Posterior vena cava (tissue), 2 donors: ENCODE measurements at places on chromosomes 4 and X.

DNA sequence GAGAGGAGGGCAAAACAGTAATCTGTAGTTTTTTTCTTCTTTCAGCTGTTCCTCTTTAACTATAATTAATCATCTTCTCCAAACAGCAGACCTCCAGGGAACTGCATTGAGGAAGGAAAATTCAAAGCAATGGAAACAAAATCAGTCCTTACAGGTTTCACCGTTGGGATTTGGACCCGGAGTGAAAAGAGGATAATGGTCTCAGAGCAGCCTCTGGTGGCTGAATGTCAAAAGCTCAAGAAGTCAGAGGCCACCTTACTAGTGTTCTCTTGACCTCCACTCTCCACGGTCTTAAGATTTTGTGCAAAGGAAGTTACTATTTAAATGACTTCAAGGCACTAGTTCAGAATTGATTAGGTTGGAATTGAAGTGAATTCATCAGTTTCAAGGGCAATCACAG lies 16.0 kb upstream of the MID1 start:
- DNase-seq, result no peak

- no peak for DNase-seq
These were observed 60.4 kb downstream of the SLC10A6 start for GRCh38 chr4:86788826-86789225.

GRCh38 chrX:132331532-132331931 lies 112.3 kb upstream of the RAP2C start:
- DNase-seq, result no peak

DNA sequence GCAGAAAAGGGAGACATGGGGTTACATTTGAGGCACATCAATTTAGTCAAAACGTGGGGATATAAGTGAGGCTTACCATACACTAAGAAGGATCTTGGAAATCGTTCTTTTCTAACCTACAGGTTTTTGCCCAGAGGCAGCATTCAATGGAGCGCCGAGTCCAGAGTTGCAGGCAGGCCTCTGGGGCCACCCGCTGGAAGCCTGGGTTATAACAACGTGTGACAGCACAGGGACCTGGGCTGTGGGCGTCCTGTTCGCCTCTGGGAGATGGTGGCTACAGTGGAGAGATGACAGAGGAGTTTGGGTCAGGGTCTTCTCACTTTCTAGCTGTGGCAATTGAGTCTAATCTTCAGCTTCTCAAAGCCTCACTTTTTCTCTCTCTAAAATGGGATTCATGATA lies 53.9 kb downstream of the ENPP6 start:
- no peak for DNase-seq

- DNase-seq, result no peak
These were observed 26.3 kb downstream of the AFF1 start for GRCh38 chr4:86961116-86961515.

DNA sequence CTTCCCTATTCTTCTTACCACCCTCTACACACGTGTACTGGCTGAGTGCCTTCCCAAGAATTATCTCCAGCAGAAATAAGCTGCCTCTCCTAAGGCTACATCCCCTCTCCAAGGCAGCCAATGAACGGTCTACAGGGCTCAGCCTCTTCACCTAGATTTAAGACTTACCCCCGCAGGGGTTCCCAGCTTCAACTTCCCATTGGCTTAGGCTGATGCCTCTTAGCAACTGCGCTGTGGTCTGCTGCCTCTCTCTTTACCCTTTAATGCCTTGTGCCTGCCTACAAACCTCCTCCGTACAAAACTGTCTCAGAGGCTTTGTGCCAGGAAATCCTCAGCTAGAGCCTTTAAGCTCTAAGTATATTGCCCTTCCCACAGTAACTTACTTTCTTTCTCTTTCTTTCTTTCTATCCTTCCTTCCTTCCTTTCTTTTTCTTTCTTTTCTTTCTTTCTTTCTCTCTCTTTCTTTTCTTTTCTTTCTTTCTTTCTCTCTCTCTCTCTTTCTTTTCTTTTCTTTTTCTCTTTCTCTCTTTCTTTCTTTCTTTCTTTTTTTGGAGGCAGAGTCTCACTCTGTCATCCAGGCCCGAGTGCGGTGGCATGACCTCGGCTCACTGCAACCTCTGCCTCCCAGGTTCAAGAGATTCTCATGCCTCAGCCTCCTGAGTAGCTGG lies 15.1 kb upstream of the PIGA start:
- DNase-seq, result no peak

- DNase-seq, result no peak
These were observed 81.6 kb downstream of the GPAT3 start for GRCh38 chr4:83617371-83618035.

DNA sequence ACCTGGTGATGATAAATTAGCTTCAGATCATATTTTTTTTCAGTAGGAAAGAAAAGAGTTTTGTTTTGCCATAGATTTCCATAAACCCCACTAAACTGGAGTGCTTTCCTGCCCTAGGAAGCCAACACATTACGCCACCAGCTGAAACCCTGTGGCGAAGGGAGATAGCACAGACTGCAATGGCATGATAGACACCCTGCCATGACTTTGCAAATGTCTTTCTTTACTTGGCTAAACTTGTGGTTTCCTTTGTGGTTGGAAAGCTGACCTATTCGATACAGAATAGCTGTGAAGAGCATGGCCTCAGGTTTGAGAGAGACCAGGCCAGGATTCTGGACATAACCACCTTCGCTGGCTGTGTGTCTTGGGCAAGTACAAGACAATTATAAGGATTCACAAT lies 19.1 kb downstream of the MFAP3L start:
- DNase-seq, result no peak

GRCh38 chr4:8319731-8320385 lies 50.3 kb downstream of the HTRA3 start:
- DNase-seq, result peak; percentile 83

DNA sequence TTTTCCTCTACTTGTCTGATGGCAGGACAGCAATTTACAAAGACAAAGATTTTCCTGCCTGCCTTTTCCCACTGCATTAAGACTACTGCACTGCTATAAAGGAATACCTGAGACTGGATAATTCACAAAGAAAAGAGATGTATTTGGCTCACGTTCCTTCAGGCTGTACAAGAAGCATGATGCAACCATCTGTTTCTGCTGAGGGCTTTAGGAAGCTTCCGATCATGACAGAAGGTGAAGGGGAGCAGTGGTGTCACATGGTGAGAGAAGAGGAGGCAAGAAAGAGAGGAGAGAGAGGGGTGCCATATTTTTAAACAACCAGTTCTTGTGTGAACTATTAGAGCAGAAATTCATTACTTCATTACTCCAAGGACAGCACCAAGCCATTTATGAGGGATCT lies 617.1 kb upstream of the HTR2C start:
- no peak for DNase-seq

- no peak for DNase-seq
These were observed 791.3 kb downstream of the RAB28 start for GRCh38 chr4:12692815-12693214.

DNA sequence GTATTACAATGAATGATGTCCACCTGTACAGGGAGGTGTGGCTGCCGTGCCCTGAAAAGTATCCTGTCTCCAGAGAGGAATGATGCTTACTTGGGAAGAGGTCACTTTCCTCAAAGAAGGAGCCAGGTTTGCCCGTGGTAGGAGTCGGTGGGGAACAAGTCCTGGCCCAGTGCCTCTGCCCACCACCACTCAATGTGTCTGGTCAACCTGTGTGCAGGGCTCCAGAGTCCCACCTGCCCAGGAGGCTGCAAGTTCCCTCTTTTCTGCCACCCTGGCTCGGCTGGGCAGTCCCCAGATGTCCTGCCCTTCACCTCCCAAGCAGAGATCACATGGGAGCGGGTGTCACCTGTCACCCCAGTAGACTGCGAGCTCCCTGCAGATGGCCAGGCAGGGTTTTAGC lies 75.4 kb upstream of the C4orf50 start:
- DNase-seq, result no peak

DNA sequence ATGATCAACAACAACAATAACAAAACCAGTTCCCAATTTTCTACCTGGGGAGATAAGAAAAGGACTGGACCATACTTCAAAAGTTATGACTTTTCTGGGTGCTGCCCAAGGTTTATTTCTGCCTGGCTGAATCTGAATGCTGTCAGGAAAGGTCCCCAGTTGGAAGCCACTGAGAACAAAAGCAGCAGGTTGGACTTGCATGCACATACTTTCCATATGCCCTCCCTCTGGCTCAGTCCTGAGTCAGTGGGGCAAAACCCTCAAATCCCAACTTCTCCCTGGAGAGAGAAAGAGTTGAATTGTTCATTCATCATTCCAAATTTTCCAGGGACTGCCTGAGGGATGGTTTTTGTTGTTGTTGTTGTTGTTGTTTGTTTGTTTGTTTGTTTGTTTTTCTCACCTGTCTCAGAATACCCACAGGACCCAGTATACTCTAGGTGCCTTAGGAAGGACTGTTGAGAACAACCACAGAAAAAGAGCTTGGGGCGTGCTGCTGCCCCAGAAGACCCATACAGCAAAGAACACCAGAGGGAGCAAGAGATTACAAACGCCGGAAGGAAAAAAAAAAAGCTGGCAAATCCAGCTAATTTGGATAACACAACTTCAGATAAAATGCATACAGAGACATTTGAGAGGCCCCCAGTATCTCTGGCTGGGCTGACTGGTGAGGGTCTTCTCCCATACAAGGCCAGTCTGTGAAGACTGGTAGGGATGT lies 138.9 kb upstream of the INPP4B start:
- DNase-seq, result no peak

DNA sequence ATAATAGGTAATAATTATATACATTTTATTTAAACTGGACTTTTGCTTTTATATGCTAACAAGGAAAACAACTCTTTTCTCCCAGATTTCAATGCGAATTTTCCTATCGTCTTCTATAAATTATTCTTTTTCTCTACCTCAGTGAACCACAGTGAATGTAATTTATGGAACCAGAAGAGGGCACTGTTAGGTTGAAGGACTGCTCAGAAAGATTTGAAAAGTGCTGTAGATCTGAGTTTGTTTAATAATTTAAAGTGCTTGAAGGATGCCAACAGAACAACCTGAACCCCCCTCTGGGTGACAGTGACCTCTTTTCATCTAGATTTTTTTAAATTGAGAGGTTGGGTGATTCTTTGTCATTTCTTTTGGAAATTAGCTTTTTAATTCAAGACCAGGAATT lies 54.9 kb downstream of the PHOX2B start:
- no peak for DNase-seq

DNA sequence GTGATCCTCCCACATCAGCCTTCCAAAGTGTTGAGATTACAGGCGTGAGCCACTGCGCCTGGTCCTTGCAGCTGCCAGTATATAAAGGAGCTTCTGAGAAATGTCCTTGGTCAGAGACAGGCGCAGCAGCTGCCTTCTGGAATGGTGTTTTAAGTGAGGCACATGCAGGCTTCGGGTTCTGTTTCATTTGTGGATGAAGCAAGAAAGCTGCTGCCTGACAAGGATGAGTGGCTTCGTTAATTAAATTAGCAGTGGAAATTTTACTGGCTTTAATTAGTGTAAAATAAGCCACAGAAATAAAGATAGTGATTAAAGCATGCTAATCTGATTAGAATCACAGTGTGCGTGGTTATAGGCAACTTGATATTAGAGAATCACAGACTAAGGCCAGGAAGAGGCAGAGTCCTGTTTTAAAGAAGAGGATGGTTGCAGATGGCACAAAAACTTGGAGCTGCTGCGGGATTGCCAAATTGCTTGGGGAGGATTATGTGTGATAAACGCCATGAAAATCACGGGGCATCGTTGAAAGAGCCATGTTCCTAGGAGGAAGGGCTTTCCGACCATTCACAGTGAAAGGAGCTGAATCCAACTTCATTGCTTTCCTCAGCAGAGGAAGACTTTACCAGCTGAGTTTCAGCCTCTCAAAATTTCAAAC lies 348.4 kb upstream of the FAT1 start:
- no peak for DNase-seq

GRCh38 chrX:103941201-103941975 lies 21.0 kb upstream of the TMSB15B start:
- DNase-seq, result no peak

DNA sequence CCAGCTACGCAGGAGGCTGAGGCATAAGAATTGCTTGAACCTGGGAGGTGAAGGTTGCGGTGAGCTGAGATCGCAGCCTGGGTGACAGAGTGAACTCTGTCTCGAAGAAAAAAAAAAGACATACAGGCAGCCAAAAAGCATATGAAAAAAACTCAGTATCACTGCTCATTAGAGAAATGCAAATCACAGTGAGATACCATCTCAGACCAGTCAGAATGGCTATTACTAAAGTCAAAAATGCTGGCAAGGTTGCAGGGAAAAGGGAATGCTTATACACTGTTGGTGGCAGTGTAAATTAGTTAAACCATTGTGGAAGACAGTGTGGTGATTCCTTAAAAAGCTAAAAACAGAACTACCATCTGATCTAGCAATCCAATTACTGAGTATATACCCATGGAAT lies 123.1 kb downstream of the CHIC2 start:
- no peak for DNase-seq

GRCh38 chrX:100072336-100072735 lies 337.7 kb downstream of the PCDH19 start:
- DNase-seq, result no peak

DNA sequence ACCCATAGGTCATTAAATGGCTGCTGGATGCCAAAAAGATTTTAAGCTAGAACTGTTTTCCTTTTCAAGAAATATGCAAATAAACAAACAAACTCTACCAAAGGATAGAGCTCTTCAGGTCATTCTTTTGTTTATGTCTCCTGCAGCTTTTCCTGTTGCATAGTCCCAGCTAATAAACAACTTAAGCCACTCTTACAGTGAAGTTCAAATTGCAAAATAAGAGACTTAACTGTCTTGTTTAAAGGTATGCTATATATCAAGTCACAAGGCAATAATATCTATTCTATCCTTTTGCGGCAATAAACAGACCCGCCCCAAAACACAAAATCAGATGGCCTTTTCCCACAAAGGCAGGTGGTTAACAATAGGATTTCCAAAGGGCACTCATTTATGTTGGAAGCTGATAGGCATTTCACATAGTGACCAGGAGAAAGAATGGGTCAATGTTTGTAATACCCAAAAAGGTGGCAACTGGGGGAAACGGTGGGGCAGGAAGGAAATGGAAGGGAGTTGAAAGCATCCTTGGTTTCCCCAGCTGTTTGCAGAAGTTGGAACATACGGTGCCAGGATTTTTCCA lies 15.3 kb downstream of the HAND2 start:
- no peak for DNase-seq

DNA sequence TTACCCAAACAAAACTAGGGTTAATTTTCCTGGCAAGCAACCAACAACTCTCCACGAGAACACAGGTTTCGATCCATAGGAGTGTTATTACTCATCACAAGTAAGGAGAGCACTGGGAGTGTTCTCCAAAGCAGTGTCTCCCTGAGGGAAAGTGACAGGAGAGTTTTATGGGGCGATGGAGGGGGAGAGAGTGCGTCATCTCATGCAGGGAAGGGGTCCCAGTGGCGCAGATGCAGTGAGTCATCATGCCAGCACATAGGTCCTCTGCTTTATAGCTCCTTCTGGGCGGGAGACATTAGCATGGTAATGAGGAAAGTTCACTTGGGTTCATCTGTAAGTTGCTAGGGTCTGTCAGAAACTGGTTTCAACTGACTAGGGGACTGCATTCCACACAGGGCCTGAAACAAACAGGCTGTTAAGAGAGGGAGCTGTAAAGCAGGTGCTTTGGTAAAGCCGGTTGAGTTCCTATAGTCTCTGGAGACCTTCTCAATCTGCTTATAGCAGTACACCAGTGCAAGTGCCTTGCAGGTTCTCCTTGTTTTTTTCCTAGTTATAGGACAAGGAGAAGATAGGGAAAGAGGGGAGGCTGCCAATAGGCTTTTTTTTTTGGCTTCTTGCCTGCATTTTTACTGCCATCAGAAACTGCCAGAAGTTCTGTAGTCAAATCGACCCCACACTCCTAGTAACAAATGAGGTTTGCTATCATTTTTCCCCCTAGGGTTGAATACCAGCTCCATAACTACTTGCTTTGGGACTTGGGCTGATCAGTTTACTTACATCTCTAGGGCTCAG lies 12.8 kb upstream of the BOD1L1 start:
- DNase-seq, result no peak
